ENCODE measurements at places on chromosomes 3 and 15.

DNA sequence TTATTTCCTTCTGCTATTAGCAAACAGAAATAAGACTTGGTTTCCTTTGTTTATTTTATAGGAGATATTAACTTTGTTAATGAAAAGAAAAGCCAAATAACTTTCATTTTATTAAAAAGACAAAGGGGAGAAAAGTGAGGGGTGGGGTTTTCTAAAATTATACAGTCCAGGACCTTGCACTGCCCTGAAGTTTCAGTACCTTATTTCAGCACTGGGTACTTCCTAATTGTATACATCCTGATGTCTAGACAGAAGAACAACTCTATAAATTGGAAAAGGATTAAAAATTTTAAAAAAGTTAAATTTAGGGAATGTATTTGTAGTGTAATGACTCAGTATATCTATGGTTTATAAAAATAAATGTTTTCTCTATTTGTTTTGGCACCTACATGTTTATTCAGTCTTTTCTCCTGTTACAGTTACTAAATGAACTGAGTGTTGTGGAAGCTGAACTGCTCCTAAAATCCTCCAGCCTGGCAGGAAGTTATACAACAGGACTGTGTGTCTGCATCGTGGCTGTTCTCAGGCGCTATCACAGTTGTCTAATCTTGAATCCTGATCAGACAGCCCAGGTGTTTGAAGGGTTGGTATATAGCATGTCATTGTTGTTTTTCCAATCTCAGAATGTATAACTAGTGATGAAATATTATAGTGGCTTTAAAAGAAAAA, 27.6 kb upstream of the P2RY13 start:
- DNase-seq, result no peak

DNA sequence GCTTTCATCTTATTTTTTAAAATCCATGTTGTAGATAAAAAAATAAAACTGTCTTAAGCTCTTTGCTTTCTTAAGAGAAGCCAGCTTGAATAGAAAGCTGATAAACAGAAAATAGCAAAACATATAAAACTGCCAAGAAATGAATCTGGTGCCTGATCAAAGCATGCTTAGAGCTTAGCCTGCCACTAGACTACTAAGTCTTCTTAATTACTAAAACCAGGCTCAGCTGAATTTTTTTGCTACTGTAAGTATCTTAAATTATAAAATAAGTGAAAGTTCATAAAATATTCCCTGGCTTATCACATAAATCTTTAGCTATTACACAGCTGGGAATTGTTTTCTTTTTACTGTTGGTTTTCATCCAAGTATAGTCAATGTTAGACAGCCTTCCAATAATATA, 803.9 kb downstream of the DIPK2A start:
- no peak for DNase-seq

DNA sequence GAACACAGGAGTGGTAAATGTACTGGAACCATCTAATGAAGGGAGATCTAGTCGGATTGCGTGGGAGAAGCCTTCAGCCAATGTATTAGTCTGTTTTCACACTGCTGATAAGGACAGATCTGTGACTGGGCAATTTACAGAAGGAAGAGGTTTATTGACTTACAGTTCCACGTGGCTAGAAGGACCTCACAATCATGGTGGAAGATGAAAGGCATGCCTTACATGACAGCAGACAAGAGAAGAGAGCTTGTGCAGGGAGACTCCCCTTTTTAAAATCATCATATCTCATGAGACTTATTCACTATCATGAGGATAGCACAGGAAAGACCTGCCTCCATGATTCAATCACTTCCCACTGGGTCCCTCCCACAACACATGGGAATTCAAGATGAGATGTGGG, 17.0 kb downstream of the HRG start:
- DNase-seq, result no peak

GRCh38 chr3:53084310-53085001, 38.6 kb upstream of the SFMBT1 start:
- DNase-seq, result peak; percentile 14

- DNase-seq, result no peak
Measured at GRCh38 chr3:177554895-177555759, 357.8 kb upstream of the TBL1XR1 start.

- no peak for DNase-seq
Measured at GRCh38 chr3:188868803-188869202, 303.0 kb upstream of the TPRG1 start.

GRCh38 chr3:194971965-194972364, 286.3 kb downstream of the FAM43A start:
- no peak for DNase-seq

DNA sequence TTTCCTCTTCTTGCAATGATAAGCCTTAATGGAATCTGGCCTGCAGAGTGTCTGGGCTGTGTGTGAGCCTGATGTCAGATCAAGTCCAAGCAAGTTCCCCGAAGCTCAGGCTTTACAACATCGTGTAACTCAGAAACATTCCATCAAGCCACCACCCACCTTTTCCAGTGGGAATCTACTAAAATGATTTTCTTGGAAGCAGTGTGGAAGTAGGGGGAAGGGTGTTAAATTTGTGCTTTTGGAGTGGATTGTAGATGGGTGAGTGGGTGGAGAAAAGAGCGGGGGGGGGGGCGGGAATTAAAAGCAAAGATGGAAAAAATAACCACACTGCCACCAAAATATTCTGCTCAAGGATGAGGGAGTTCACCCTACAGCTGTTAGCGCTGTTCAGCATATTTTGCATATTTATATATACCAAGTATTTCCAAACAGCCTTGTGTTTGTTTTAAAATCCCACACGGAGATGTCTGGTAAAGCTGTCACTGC, 53.6 kb downstream of the VGLL3 start:
- DNase-seq, result peak; percentile 98

- no peak for DNase-seq
Measured at GRCh38 chr15:75565062-75565970, 13.8 kb downstream of the PTPN9 start.

- DNase-seq, result no peak
Measured at GRCh38 chr3:185924375-185924774, 13.4 kb downstream of the TRA2B start.

DNA sequence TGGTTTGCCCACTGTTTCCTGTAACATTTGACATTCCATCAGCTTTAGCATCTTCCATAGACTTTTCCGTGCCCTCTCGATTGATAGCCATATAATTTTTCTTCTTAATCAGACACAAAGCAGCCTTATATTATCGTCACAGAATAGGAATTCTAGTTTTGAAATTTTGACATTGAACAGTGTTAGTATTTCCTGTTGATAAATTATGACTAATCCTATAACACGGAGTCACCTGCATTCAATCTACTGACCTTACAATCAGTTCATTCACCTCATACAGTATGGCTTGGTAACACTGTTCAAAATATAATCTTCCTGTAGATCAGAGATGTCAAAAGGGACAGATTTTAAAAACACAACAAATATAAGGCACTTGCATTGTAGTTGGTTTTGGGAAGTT, 423.7 kb downstream of the C3orf38 start:
- DNase-seq, result no peak

DNA sequence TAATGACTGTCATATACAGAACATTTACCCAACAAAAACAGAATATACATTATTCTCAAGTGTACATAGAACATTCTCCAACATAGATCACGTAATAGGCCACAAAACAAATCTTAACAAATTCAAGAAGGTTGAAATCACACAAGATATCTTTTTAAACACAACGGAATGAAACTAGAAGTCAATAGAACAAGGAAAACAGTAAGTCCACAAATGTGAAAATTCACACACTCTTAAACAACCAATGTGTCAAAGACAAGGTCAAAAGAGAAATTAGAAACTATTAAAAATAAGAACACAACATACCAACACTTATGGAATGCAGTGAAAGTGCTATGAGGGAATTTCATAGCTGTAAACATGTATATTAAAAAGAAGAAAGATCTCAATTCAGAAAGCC, 81.2 kb upstream of the SLCO2A1 start:
- DNase-seq, result no peak

- no peak for DNase-seq
Measured at GRCh38 chr3:12670365-12671119, 6.6 kb upstream of the RAF1 start.

DNA sequence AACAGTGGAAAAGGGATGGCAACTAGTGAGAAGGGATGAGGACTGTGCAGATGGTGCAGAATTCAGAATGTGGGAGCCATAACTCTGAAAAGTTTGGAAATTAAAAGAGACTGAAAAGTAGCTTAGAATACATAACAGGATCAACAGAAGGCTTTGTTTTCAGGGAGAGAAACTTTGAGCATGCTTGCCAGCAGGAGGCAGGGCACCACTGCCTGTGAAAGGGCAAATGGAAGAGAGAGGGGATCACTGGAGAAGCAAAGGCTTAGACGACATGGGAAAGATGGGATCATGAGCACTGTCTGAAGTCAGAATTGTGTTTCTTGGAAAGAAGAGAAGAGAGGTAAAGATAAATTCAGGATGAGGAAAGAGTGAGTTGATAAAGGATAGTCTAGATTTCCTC, 99.6 kb downstream of the ABI3BP start:
- DNase-seq, result no peak

DNA sequence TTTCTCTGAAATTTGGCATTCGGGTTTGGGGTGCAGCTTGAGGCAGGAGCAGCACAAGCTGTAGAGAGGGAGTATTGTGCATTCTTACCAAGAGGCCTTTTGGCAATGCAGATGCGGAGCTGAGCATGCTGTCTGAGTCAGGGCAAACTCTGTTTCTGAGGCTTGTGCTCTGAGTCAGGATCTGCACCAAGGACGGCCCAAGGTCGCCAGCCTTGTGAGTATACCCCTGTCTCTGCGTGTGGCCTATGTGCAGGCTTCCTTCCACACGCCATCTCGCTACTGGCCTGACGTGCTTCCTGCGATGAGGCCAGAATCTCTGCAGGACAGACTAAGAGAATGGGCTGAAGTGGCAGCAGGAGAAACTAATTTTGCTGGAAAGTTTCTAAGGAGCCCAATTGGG, 83.8 kb upstream of the ROPN1 start:
- no peak for DNase-seq

GRCh38 chr3:48555231-48555948, 1.2 kb downstream of the PFKFB4 start:
- DNase-seq, result no peak

GRCh38 chr15:69462030-69462492, 9.4 kb downstream of the RPLP1 start:
- DNase-seq, result no peak

- no peak for DNase-seq
Measured at GRCh38 chr15:25446076-25446475, 7.3 kb upstream of the UBE3A start.

GRCh38 chr3:51845129-51845528, 16.3 kb upstream of the IQCF2 start:
- DNase-seq, result no peak

DNA sequence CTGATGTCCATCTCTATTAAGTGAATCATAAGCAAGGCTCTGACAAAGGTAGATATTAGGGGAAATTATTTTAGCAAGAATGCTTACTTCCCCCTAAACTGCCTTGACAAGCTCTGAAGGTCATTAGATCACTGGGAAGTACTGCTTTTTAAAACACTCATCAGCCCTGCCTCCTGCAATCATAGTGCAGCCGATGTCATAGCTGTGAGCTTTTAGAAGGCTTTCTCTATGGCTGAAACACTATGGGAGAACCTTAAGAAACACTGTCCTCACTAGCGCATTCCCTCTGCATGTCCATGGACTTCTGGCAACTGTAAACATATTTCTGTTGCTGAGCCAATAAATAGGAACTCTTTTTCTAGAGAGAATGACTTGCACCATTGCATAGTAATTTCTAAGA, 38.7 kb upstream of the PTPRG start:
- no peak for DNase-seq

DNA sequence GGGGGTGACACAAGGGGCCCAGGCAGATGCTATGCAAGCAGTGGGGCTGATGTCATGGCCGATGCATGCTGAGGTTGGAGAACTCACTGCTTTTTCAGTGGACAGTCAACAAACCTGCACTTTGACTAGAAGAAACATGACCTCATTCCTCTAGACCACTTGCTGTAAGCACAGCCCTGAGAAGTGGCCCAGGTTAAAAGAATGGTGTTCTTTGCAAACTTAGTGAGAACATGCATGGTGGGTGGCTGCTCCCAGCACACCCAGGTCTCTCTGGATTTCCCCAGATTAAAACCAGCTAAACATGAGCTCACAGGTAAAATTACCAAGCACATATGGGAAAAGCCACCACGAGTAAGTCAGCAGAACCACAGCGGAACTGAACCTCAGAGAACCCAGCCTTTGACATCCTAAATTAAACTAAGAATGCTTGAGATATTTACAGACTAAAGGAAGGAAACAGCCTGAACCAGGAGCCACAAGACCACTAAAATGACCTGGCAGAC, 15.5 kb downstream of the DLEC1 start:
- no peak for DNase-seq

GRCh38 chr15:27527490-27528067, 556.6 kb downstream of the GABRG3 start:
- DNase-seq, result no peak

GRCh38 chr15:58307313-58307961, 124.4 kb upstream of the LIPC start:
- DNase-seq, result peak; percentile 61

GRCh38 chr3:20935791-20936190, 749.8 kb upstream of the SGO1 start:
- DNase-seq, result no peak

DNA sequence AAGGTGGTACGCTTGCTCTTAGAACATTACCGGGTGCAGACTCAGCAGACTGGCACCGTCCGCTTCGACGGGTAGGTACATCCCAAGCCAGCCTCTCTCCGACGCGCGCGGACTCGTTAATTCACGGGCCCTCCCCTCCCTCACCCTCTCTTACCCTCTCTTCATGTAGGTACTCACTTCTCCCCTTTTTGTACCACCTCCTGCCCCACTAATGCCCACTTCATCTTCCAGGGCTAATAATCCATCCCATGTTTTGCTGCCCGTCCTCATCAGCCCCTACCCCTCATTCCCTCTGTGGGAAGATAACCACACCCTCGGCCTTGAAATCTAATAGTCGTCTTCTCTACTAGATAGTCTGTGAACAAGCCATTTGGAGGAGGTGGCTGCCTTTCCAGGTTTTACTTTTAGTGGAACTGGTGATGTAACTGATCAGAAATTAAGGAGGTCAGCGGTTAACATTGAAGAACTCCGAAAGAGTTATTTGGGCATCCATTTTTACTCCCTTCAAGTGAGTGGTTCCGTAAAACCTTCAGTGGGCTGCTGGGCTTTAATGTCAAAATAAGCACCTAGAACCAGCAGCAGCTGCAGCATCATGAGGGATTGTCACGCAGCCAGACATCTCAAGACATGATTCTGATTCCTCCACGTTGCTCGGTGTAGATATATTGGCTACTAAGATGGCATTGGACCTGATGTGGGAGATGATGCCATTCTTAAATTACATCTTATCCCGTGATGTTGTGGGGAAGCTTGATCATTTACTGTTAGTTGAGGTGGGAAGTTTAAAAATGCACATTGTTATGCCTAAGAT, 1.3 kb downstream of the FEM1B start:
- no peak for DNase-seq

DNA sequence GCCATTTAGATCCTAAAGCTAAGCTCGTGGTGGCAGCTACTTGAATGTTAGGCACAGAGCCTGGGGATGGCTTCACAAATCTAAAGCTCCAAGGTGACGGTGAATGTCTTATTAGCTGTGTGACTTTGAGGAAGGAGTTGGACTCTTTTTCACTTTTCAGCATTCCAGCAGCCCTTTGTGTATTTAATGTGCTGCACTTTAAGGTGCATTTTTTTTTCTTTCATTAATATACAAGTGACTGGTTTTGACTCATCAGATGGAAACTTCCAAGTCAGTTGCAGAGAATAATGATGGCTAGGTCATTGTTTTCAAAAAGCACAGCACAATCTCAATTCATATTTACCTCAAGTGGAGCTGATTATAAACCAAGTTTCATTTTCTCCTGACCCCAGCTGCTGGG, 55.8 kb downstream of the TMED3 start:
- no peak for DNase-seq
